ENCODE measurements at places on chromosomes 11 and 22. TPM values are rescaled to one million over a fixed set of nuclear protein-coding genes. Genes with fewer than 3 reads are reported as not detected.

The TSSK2 gene
- not detected for total RNA-seq

The MS4A15 gene
- not detected for total RNA-seq

The RASGRP2 gene
- total RNA-seq: 27.5 TPM

The C22orf31 gene
- not detected for total RNA-seq

The MSANTD4 gene
- total RNA-seq: 29.5 TPM

The ANAPC15 gene
- 19.9 TPM for total RNA-seq

The CD6 gene
- 3.9 TPM for total RNA-seq

The MYBPC3 gene
- total RNA-seq: not detected

The CDC42EP1 gene
- total RNA-seq: 46.2 TPM

The DHCR7 gene
- total RNA-seq: 26.8 TPM

The GRAP2 gene
- total RNA-seq: 12.3 TPM

The CRYAB gene
- 161 TPM for total RNA-seq

The ANO5 gene
- 1.2 TPM for total RNA-seq

The SLC6A5 gene
- total RNA-seq: not detected

The SMIM35 gene
- not detected for total RNA-seq

The TMEM191B gene
- total RNA-seq: not detected

The TSGA10IP gene
- not detected for total RNA-seq

The GANAB gene
- 129 TPM for total RNA-seq

All from vagina (tissue), 2 donors.